ENCODE measurements at places on chromosomes 11 and 22.
A peak's percentile ranks its signal among the peaks of the same experiment; 100 is the strongest.

- no peaks in the 10 kb centered on the region for H3K27me3 ChIP-seq
- no peaks in the 10 kb centered on the region for H3K36me3 ChIP-seq
- no peak overlapping the region for H3K4me3 ChIP-seq
- H3K27ac ChIP-seq = no peak overlapping the region
- no peak for DNase-seq
- H3K4me1 ChIP-seq = no peaks in the 10 kb centered on the region
Observed at GRCh38 chr22:50004918-50005317, 7.6 kb downstream of the IL17REL start.

- no peaks in the 10 kb centered on the region for H3K27me3 ChIP-seq
- no peak for DNase-seq
- H3K4me1 ChIP-seq = no peaks in the 10 kb centered on the region
- H3K36me3 ChIP-seq = no peaks in the 10 kb centered on the region
Observed at GRCh38 chr11:61028135-61028729, 56.8 kb downstream of the CD6 start.

DNA sequence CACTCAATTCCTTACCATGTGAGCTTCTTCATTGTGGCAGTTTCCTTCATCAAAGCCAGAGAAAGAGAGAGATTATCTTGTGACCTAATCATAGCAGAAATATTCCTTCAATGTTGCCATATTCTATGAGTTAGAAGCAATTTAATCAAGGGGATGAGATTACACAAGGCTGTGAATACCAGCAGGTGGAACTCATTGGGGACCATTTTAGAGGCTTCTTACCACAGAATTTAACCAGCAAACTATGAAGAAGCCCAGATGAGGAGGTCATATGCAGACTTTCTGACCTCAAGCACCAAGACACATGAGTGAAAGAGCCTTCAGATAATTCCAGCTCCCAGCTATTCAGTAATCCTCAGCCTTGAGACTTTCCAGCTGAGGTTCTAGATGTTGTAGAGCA lies 51.3 kb downstream of the ADM start:
- no peak overlapping the region for H3K27ac ChIP-seq
- no peaks in the 10 kb centered on the region for H3K4me1 ChIP-seq
- no peaks in the 10 kb centered on the region for H3K36me3 ChIP-seq
- DNase-seq = no peak
- H3K4me3 ChIP-seq = no peak overlapping the region

GRCh38 chr11:122755409-122755808 lies 82.9 kb upstream of the CRTAM start:
- DNase-seq = no peak
- H3K36me3 ChIP-seq = no peaks in the 10 kb centered on the region
- peaks cover 3% of the 10 kb centered on the region for H3K4me1 ChIP-seq
- no peak overlapping the region for H3K27ac ChIP-seq

- no peak overlapping the region for H3K27ac ChIP-seq
- H3K27me3 ChIP-seq = no peaks in the 10 kb centered on the region
- DNase-seq = no peak
- no peaks in the 10 kb centered on the region for H3K36me3 ChIP-seq
- no peak overlapping the region for H3K4me3 ChIP-seq
Observed at GRCh38 chr11:110988671-110989070, 256.9 kb upstream of the POU2AF2 start.

DNA sequence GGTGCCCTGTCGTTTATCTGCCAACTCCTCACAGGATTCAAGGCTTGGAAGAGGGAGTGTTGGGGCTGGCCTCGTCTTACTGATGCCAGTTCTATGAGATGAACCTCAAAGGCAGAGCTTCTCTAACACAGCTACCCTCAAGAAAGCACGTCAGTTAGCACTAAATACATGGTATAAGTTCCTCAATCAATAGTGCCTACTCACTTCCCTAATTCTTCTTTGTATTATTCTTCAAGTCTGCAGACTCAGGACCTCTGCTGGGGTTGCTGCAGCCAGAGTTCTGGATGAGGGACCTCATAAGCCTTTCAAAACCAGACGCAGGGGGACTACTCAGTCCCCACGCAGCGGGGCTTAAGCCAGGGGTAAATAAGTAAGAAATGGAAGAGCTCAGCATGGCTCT lies 118.3 kb downstream of the VPREB1 start:
- no peaks in the 10 kb centered on the region for H3K36me3 ChIP-seq
- no peaks in the 10 kb centered on the region for H3K4me1 ChIP-seq
- H3K27ac ChIP-seq = no peak overlapping the region

DNA sequence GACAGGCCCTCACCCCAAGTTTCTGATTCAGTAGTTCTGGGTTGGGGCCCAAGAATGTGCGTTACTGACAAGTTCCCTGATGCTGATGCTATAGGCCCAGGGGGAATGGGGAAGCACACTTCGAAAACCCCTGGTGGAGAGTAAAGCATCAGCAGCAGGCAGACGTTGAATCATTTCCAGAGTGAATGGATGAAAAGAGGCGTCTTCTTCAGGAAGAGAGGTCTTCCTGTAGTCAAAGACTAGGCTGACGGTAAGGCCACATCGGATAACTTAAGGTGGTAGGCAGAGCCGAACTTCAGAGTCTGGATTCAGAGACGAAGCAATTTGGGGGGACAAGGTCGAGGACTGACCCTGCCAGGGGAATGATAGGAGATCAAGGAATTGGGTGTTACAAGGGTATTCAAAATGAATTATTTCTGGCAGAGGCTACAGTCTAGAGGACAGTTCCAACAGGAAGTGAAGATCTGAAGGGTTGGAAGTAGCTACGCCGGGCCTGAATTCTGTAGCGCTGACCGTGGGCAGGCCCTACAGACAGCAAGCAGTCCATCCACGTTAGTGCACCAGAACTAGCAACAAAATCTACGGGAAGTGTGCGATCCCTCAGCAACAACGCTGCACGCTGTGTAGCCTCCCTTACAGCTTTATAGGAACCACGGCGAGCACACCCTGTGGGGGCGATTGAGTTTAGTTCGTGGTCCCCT lies 862 bp upstream of the CENATAC start:
- peaks cover 30% of the 10 kb centered on the region for H3K36me3 ChIP-seq
- H3K4me1 ChIP-seq = peaks cover 10% of the 10 kb centered on the region
- H3K4me3 ChIP-seq = peak overlapping the region; percentile 50
- no peak for DNase-seq
- H3K27ac ChIP-seq = peak overlapping the region; percentile 87
- H3K27me3 ChIP-seq = no peaks in the 10 kb centered on the region

Measured in RWPE2 (cell line).